NCI-H2107 (cell line): ENCODE measurements at places on chromosomes 1 and 21.

DNA sequence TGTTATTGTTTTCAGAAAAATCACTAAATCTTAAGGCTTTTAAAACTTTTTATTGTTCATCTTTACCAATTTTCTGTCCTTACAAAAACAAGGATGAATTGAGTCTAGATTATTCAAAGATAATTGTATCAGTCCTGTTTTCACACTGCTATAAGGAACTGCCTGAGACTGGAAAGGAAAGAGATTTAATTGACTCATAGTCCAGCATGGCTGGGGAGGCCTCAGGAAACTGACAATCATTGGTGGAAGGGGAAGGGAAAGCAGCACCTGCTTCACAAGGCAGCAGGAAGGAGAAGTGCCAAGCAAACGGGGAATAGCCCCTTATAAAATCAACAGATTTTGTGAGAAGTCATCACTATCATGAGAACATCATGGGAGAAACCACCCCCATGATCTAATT lies 455.6 kb upstream of the ZP4 start:
- no peak for DNase-seq

- DNase-seq = no peak
Measured at GRCh38 chr1:7468248-7468647, 302.8 kb upstream of the VAMP3 start.

DNA sequence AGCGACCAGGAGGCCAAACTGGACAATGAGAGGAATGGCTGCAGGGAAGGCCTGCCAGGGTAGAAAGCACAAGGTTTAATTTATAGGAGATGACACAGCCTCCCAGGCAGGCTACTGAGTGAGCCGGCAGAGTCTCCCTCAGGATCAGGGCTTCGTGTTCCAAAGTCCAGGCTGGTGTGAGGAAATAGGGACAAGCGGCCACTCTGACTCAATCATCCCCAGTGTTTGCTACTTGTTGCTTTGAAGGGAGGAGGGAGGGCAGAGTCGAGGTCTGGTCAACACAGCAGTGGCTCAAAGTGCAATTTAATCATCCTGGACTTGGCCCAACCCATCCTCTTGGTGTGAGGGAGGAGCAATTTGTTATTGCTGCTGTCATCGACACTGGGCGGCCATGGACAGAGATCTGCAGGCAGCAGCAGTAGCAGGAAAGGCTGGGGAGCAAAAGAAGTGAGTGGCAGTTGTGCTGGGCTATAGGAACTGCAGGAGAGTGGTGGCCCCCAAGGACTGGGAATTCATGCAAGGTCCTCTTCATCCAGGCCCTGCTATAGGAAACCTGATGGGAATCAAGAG lies 27.5 kb downstream of the TBX15 start:
- no peak for DNase-seq

DNA sequence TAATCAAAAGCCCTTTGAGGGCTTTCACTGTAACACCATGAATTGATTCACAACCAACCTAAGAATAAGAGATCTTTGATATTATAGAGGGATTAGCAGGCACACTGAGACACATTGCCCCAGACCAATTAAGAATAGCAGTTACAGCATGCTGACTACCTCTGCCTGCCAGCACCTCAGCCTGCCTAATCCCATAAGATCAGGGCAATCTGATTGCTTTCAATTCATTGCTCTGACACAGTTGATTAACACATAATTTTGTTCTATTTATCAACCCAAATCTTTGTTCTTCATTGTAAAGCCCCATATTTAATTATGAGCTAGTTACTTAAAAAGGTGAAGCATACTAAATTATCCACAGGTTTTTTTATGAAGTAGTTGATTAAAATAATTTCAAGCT lies 548.8 kb upstream of the ZP4 start:
- DNase-seq = no peak

DNA sequence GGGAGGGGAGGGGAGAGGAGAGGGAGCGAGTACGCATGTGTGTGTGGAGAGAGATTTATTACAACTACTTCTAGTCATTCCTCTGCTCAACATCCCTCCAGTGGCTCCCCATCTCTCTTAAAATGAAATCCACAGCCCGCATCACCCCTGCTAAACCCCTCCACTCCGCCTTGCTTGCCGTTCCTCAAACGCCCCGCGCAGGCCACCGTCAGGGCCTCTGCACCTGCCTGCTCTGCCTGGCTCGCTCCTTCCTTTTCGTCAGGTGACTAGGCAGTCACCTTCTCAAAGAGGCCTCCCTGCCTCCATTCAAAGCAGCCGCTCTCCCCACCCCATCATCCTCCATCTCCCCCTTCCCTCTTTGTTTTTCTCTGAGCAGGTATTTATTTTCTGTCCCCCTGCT lies 29.9 kb downstream of the LRRC38 start:
- DNase-seq = no peak

GRCh38 chr1:221994274-221994698 lies 252.4 kb upstream of the DUSP10 start:
- no peak for DNase-seq

GRCh38 chr1:77539519-77540142 lies 142.8 kb downstream of the ZZZ3 start:
- DNase-seq = no peak

DNA sequence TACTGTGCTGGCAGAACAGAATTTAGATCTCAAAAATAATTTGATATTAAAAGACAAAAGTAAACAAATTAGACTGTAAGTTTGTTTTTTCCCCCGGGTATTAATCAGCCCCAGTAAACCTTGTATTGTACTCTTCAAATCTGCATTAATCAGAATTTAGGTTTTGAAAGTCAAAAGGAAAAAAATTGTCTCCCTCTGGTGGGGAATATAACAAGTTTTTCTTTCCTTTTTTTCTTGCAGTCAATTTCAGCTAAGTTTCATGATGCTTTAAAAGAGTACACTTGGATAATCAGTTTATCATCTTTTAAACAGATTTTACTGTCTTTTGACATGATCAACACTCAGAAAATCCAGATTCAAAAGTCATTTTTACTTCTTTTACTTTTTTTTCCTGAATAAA lies 134.5 kb upstream of the PKN2 start:
- no peak for DNase-seq

- no peak for DNase-seq
Measured at GRCh38 chr1:87942165-87942564, 613.5 kb downstream of the LMO4 start.

DNA sequence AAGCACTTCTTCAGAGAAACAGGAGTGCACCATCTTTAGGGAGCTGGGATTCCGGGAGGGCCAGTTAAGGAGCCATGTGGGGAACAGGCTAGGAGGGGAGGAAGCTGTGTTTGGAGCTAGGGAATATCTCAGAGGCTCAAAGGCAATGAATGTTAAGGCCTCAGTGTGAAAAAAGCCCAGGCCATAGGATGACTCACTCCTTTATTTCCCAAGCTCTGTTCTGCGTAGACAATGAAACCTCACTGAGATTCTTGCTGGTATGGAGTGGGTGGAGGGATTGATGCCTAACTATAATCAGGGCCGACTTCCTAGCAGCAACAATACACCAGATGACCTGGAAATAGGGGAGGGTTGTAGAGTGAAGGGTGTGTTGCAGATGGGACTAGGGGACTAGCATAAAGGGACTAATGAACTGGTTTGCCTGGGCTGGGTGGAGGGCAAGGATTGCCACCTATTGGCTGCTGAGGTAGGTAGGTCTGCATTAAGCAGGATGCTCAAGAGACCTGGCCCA lies 2.1 kb downstream of the GNAT2 start:
- DNase-seq = no peak

DNA sequence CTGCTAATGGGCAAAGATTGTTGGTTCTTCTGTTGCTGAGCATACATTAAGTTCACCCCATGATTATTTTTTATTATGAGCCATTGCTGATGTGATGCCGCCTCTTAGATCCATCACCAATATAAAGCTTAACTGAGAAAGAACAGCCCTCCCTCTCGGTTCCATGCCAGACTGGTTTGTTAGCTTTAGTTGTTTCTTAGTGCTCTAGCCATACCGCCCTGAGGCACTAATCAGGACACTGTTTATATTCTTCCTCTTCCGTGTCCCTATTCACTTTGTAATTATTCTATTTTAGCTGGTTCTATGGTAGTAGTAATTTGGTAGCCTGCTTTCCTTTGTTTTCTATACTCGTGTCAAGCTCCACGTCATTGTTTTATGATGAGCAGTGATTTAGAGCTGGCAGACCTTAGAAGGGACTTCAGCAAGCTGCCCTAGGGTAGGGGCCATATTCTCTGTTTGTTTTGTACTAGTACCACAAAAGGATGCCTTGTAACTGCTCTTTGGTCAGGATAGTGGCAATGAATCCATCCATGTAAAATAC lies 27.3 kb upstream of the PDPN start:
- no peak for DNase-seq

- DNase-seq = no peak
Measured at GRCh38 chr1:212467843-212468482, 35.2 kb downstream of the NENF start.

DNA sequence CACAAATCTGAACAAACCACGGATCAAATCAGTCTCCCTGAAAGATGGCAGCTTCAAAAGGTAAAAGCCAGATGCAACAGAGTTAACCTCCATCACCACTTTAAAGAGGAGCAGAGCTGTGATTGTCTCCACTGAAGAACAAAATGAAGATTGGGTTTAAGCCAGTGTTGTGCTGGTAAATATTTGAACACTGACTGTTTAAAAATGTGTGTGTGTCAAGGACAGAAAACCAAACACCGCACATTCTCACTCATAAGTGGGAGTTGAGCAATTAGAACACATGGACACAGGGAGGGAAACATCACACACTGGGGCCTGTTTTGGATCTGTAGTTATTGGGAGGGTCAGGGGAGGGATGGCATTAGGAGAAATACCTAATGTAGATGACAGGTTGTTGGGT lies 83.9 kb downstream of the ST6GALNAC5 start:
- DNase-seq = no peak

DNA sequence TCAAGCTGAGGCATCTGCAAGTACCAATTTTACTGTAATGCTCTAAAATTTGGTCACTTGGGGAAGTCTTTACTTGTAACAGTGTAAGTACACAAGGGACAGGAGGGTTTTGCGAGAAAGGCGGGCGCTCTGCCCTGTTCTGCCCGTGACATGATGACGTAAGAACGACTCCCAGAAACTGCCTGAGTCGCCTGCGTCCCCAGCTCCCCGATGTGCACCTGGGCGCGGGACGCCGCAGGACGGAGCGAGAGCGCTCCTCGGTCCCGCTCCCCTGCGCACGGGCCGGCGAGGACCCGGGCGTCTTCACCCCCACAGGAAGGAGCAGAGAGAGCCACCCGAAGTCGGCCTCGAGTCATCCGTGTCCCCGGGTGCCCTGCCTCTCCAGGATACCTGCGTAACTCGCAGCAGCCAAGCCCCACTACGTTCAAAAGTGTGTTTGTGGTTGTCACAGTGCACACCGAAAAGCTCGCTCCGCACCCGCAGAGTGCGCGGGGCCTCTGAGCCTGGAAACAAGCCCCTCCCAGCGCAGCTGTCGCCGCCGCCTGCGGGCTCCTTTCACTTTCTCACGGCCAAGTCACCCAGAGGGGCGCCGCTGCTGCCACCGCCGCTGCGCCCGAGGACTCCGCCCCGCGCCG lies 3.3 kb upstream of the ZBTB18 start:
- DNase-seq = peak; percentile 62

GRCh38 chr1:3190256-3191041 lies 121.4 kb downstream of the PRDM16 start:
- no peak for DNase-seq

- no peak for DNase-seq
Measured at GRCh38 chr1:25683177-25683576, 66.6 kb downstream of the MAN1C1 start.

DNA sequence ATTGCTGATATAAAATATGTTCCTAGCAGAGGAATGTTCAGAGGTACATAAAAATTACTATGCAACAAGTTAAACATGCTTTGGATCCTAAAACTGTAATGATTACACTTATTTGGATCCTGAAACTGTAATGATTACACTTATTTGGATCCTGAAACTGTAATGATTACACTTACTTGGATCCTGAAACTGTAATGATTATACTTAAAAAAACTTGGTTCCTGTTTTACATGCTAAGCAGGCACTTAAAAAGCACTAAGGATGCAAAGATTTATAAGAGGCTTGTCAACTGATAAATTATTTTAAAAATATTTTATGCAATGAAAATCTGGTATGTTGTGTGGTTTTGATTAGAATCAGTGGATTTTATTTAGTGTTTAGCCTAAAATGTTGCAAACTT lies 47.7 kb downstream of the ZNHIT6 start:
- no peak for DNase-seq

DNA sequence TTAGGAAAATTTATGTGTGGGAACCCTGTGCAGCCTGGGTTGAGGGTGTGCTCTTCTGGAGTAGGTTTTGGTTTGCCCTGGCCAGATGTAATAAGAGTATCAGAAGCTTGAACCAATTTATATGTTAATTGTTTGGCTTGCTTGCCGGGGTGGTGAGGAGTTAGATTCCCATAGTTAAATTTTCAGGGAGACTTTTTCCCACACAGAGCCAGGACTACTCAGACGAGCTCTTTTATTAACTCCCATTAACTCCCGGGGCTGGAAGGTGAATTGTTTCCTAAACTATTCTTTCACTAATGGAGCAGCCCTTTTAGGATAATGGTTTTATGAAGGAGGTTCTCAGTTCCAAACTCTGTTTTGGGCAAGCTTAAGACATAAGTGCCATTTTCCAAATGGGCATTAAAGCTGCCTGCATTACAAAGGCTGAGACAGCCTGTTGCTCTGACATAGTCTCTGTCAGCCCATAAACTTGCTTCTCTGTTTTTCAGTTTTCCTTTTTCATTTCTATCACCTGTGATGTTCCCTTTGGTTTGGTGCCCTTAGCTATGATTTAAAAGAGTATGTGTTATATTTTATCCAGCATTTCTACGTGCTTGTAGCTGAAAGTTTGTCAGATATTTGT lies 18.0 kb upstream of the RAB3GAP2 start:
- no peak for DNase-seq

- no peak for DNase-seq
Measured at GRCh38 chr1:207495801-207496792, at the start of gene CR1. Gene CR1 (plus strand): TSS chr1:207496157. CDS start chr1:207496268, 111 bp downstream.

- no peak for DNase-seq
Measured at GRCh38 chr1:226660410-226661182, 78.5 kb downstream of the ITPKB start.

GRCh38 chr1:185653615-185654014 lies 80.6 kb upstream of the HMCN1 start:
- DNase-seq = no peak

DNA sequence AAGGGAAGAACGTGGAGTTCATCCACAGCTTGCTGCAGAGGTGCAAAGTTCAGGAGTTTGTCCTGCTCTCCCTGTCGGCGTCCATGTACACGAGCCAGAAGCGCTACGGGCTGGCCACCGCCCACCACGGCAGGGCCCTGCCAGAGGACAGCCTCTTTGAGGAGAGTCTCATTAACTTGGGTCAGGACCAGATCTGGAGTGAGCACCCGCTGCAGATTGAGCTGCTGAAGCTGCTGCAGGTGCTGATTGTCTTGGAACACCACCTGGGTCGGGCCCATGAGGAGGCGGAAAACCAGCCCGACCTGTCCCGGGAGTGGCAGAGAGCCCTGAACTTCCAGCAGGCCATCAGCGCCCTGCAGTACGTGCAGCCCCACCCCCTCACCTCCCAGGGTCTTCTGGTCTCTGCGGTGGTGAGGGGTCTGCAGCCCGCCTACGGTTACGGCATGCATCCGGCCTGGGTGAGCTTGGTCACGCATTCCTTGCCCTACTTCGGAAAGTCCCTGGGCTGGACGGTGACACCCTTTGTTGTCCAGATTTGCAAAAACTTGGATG lies 73.8 kb upstream of the MORC3 start:
- no peak for DNase-seq

- DNase-seq = no peak
Measured at GRCh38 chr1:49190138-49190537, 413.4 kb upstream of the BEND5 start.

GRCh38 chr1:216958569-216958968 lies 235.3 kb upstream of the ESRRG start:
- no peak for DNase-seq
